ENCODE measurements at places on chromosomes 1 and 21. TPM values are rescaled to one million over a fixed set of nuclear protein-coding genes. Genes with fewer than 3 reads are reported as not detected.

TSSK3 gene
- 1.2 TPM for total RNA-seq

LHX8 gene
- total RNA-seq = not detected

GRCh38 chr1:116076831-116077230 lies 34.4 kb upstream of the MAB21L3 start:
- no peak for DNase-seq

DNA sequence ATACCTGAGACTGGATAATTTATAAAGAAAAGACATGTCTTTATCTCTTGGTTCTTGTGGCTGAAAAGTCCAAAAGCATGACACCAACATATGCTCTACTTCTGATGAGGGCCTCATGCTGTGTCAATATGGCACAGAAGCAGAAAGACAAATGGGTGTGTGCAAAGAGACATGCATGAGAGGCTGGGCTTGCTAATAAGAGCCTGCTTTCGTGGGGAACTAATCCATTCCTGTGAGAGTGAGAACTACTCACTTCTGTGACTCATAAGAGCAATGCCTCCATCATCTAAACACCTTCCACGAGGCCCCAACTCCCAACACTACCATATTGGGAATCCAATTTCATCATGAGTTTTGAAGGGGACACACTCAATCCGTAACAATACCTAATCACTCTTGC lies 340.0 kb upstream of the DUSP10 start:
- DNase-seq = no peak

AMIGO1 gene
- total RNA-seq = 1.3 TPM

DNA sequence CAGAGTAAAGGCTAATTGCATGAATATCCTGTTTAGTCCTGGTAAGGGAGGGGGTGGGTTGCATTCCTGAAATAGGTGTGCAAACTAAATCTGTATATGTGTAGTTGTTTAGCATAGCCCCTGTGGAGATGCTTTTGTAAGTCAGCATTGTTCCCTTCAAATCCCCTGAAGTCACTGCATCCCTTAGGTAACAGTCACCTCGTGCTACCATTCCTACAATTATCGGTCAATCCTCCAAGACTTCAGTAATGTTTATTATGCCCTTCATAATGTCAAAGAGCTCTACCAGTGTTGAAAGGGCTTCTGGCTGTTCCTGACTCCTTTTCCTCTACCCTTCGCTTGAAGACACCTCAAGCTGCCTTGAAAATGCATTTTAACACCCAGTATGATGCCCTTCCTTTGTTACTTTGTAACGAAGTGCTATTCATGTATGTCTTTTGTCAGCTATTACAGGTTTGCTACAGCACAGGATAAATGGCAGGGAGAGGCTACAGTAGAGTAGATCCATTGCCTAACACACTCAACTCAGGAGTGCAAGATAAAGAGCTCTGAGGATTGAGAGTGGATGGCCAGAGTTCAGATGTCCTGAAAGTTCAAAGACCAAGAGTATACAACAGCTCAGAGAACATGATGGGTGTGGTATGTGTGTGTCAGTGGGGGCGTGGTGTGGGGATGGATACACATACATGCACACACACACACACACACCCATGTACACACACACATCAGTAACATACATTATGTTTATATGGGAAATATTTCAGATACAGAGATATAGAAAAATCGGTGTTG lies 27.4 kb upstream of the FOXD3 start:
- DNase-seq = no peak

LEFTY1 gene
- 0.54 TPM for total RNA-seq

SLAMF7 gene
- 70.9 TPM for total RNA-seq

DNA sequence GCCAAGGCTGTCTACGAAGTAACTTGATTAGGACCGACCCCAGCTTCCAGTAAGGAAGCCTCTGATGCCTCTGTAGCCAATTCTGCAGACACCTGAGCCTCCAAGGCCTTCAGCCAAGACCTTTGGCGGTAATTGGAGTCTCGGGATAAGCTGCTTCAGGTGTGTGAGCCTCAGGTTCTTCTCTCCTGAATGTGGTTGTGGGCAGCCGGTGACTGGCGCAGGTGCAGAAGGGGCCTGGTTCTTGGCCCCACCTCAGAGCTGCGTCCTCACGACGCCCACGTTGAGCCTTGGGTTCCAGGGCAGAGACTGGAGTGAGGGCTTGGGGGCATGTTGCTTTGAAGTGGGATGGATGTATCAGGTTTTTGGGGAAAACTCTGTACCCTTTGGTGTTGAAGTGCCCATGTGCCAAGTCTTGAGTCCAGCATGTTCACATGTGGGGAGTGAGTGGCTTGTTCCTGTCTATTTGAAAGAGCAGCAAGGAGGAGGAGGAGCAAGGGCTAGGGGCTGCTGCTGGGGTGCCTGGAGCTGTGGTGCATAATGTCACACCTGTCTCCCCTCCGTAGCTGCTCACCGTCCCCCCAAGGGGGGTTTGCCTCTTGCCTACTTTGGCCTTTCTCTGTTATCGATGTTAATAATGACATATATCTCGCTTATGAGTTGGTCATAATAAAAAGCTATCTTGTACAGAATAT lies 1.4 kb downstream of the PSEN2 start:
- DNase-seq = no peak

- no peak for DNase-seq
These were observed 40.5 kb downstream of the SERINC2 start for GRCh38 chr1:31453384-31454079.

- no peak for DNase-seq
These were observed 141.2 kb downstream of the ZBTB18 start for GRCh38 chr1:244192325-244192724.

- DNase-seq = no peak
These were observed 61.6 kb downstream of the COL18A1 start for GRCh38 chr21:45466330-45467220.

DEPDC1 gene
- total RNA-seq = 16.1 TPM

- DNase-seq = no peak
These were observed 100.7 kb upstream of the OLFM3 start for GRCh38 chr1:102097451-102097850.

GRCh38 chr1:2602866-2603520 lies 16.4 kb downstream of the PRXL2B start:
- DNase-seq = no peak

DNA sequence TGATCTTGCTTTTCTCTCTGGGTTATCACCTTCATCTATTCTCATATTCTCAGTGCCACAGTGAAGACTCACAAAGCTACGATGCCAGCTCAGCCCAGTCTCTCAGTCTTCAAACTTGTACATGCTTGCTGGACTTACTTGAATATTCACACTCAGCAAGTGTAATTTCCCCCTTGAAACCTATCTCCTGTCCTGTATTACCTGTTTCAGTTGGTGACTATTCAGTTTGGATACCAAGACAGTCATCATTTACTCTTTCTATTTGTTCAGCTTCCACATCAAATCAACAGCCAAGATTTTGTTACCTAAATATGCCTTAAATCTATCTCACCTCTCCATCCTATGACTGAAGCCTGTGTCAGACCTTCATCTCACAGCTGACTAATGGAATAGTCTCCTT lies 209.7 kb downstream of the LRRC7 start:
- DNase-seq = no peak

DNA sequence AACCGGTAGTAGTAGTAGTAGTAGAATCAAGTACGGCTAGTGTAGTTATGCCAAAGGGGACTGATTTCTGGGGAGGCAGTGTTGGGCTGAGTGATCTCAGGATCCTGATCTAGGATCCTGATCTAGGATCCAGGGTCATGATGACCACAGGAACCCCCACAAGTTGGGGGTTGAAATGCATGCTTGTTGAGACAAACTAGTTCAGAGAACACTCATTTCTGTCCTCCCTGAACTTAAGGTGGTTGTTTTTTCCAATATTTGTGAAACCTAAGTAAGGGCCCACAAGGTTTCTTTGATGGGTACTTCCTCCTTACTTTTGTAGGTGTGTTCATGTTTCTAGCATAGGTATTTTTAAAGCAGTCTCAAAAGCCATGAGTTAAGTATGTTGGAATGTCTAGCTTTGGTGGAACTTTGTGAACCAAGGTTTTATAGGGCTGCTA lies 33.9 kb upstream of the PDC start:
- DNase-seq = no peak

PI4KB gene
- 75.3 TPM for total RNA-seq

GBP5 gene
- total RNA-seq = 151 TPM

- DNase-seq = no peak
These were observed 424.6 kb upstream of the CHRM3 start for GRCh38 chr1:238961790-238962189.

- DNase-seq = no peak
These were observed 39.4 kb downstream of the PHC2 start for GRCh38 chr1:33391343-33392078.

VHLL gene
- not detected for total RNA-seq

GRCh38 chr1:93474321-93474720 lies 26.4 kb downstream of the FNBP1L start:
- DNase-seq = no peak

OR2W3 gene
- total RNA-seq = not detected
